Mesothelial cell of epicardium (in vitro differentiated cells): ENCODE measurements at places on chromosomes 12 and 14.

- DNase-seq: no peak
Measured at GRCh38 chr14:60125918-60126317, 34.2 kb downstream of the PCNX4 start.

GRCh38 chr14:21860172-21860571, 186.6 kb upstream of the OR4E1 start:
- no peak for DNase-seq

- DNase-seq: no peak
Measured at GRCh38 chr12:50258167-50258551, 25.2 kb downstream of the LIMA1 start.

DNA sequence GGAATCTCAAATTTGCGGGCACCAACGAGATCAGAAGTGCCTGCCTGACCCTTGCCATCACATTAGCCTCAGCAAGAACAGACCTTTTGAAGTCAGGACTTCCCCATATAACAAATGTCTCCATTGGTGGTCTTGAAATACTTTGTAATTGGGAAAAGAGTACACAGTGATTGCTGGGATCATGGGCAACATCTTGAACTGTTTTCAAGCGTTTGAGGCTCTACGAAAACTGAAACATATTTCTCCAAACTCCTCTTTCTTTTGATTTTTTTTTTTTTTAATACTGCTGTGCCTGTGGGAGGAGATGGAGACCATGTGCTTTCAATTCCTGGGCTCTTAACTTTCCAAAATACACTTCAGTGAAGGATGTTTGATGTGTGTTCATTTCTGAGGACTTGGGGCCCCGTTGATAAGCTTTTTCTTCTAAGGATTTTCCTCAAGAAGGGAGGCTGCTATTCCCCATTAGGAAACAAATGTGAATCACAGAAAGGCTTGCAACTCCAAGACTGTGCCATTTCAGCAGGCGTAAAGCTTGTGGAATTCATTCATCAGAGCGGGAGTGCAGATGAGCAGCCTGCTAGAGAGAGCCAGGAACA, 94.5 kb downstream of the TMEM132C start:
- no peak for DNase-seq

- DNase-seq: no peak
Measured at GRCh38 chr12:99997806-99998205, 13.1 kb upstream of the ANKS1B start.

DNA sequence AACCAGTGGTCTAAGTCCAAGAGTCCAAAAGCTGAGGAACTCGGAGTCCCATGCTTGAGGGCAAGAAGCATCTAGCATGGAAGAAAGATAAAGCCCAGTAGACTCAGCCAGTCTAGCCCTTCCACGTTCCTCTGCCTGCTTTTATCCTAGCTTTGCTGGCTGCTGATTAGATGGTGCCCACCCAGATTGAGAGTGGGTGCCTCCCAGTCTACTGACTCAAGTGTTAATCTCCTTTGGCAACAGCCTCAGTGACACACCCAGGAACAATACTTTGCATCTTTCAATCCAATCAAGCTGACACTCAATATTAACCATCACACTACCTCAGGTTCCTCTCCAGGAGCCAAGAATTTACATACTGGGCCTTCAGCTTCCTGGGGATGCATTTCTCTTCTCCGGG, 476.1 kb downstream of the FUT8 start:
- DNase-seq: no peak

- DNase-seq: no peak
Measured at GRCh38 chr12:56300644-56301464, 724 bp upstream of the CS start.

DNA sequence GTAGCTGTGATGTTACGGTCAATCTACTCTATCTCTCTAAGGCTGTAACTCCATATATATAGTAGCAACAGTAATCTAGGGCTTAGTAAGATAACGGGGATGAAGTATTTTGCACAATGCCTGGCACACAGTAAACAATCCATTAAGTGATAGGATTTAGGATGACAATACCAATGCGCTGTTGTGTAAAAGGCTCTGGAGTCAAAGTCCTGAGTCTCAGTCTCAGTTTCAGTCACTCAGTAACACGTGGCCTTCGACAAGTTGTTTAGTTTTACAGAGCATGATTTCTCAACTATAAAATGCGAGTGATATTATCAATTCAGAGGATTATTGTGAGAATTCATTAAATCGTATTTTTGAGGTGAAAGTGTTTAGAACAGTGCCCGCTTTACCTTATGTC, 162.4 kb downstream of the GARIN6 start:
- no peak for DNase-seq

- DNase-seq: no peak
Measured at GRCh38 chr12:124451016-124451415, 116.4 kb downstream of the NCOR2 start.

GRCh38 chr14:100788517-100788916, 37.4 kb upstream of the MEG3 start:
- no peak for DNase-seq

GRCh38 chr12:132066749-132067148, 77.4 kb downstream of the DDX51 start:
- DNase-seq: no peak

GRCh38 chr12:60035835-60036234, 440.0 kb downstream of the SLC16A7 start:
- no peak for DNase-seq

DNA sequence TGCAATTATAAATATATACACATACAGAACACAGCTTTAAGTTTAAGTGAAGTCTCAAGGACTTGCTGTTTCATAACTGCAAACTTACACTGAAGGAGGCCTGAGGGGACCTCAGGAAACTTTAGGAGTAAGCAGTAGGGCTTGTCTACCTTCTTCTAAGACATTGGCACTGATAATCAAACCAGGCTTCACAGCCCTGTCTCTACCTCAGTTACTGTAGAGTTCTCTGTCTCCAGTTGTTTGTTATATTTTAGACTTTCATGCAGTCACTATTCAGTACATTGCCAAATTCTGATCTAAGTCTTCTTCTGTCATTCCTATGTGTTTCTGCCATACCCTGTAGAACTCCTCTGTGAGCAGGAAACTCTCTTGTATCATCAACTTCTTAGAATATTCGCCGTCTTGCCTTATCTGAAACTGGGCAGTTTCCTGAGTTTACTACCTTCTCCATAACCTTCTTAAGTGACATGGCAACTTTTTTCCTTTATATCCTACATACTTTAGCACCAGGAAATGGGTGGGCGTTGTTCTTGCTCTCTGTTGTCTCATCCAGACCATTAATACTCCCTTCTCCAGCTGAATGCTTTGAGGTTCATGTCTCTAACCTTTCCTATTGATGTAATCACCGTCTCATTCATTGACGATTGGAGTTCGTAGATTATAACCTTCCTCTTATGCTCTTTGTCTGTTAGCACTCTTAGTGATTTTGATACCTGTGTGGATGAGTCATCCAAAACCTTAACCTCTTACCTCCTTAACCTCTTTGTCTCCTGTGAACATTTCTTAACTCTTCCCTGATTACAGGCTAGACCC, 11.4 kb downstream of the APAF1 start:
- no peak for DNase-seq

DNA sequence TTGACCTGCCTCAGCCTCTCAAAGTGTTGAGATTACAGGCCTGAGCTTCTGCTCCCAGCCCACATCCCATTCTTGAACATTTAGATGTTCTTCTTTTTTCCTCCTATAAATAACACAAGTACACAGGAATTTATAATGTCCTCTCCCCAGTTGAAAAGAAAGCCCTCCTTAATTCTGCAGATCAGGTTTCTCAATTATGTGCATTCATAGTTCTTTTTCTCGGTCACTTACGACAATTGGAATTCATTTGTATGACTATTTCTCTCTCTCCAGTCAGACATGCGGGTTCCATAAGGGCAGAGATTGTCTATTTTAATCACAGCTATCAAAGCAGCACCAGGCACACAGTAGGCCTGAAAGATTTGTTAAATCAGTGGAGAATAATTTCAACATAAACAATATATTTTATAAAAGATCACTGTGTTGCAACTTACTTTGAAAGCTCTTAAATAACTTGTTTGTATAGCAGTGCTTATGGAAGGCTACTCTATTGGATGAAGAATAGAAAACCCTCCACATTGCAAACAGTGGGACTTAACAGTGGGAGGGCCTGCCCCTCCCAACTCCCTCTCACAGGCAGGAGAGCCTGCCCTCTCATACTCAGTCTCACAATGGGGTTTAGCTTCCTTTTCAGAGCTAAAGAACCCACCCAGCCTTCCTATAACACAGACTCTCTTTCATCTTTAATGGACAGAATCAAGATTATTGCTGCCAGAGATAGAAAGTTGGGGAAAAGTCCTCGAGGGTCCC, 84.1 kb upstream of the TRAF3 start:
- DNase-seq: no peak

DNA sequence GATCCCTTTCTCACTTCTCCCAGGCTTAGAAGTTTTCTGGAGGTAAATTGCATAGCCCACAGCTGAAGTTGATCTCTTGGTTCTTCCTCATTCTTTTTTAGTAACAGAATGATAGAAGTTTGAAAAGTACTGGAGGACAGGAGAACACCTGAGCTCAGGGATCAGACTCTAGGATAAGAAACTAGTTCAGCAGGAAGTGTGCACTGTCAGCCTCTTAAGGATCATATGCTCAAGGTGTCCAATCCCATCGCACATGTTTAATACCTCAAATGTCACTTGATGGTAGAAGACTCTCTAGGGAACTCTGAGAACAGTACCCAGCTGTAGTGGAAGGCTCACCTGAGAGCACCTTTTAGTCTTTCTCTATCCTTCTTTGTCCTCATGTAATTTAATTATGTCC, 14.7 kb upstream of the LIMA1 start:
- no peak for DNase-seq

- DNase-seq: no peak
Measured at GRCh38 chr14:45757655-45758054, 504.7 kb upstream of the MIS18BP1 start.

GRCh38 chr14:39875028-39875427, 442.8 kb upstream of the FBXO33 start:
- DNase-seq: no peak

DNA sequence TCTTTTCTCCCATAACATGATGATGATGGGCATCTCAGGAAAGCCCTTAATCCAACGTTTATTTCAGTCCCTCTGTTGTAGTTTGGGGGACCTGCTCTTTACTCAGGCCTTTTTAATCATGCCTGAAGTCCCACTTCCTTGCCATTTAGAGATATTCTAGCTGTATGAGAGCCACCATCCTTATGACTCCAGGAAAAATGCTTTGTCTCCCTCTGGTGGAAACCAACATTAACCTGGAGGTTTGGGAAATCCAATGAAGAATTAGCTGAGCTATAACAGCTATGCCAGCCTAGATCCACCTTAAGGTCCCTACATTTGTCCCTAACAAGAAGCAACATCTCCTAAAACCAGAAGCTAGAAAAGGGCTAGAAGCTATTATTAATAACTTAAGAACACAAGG, 1399.1 kb downstream of the LRFN5 start:
- no peak for DNase-seq

DNA sequence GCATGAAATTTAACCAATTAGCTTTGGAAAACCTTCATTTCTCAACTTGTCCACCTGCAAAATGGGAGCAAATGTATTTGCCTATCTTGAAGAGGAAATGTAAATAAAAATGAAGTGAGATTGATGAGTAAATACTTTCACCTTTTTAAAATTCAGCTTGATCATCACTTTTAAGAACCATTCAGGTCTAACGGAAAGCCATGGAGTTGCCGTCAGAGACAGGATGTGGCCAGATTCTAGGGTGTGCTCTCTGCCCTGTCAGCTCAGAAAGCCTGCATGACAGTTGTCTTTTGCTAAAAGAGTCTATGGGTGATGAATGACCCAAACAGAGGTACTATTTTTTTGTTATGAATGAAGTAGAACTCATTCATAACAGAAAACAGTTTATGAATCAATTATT, 104.3 kb upstream of the SLC35F4 start:
- DNase-seq: no peak

DNA sequence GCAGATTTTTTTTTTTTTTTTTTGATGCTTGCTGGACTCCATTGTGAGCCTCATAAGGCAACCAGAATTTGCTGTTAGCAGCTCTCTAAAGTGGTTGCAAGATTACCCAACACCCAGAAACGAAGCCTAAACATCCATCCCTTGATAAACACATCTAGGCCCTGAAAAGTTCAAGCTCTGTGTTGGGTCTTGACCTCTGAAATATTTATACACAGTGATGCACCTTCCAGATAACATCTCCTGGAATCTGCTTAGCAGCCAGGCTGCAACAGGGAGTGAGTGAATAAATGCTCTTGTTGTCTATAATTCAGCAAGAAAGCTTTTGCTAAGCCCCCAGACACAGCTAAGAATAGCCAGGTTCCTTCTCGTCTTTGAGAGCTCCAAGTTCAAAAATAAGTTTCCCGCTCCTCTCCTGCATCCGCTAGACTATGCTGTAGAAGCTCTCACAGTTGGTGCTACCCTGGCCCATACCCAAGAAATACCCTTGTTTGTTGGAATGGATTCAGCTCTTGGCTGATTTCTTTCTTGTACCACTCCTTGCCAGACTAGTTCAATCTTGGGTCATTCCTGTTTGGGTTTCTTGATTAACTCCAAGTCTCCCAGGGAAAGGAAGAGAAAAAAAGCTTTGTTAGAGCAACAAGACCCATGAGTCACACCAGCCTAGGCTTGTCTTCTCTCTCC, 610.6 kb upstream of the TBX3 start:
- DNase-seq: no peak

GRCh38 chr12:125015680-125016310, 22.4 kb downstream of the BRI3BP start:
- no peak for DNase-seq

- DNase-seq: no peak
Measured at GRCh38 chr12:109309381-109310246, 530 bp upstream of the FOXN4 start.

GRCh38 chr12:116188581-116188980, 88.9 kb downstream of the MED13L start:
- DNase-seq: no peak

DNA sequence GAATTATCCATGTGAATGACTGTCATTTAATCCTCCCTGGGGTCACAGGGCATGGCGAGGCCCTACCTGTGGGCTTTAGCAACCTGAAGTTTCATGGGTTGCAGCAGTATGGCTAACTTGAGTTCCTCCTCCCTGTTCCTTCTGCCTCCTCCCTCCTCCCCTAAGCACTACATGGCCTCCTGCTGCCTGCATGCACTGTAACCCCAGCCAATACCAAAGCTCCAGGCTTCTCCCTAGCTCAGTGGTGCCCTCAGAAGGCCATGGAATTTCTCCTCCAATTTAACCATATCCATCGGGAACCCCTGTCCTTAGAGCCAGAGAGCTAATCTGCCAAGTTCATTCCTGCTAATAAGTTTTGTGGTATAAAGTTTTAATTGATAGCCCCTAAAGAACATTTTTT, 95.1 kb downstream of the NT5DC3 start:
- DNase-seq: no peak
